Liver (tissue), 10 donors: ENCODE measurements at places on chromosomes 5 and 9. TPM values are rescaled to one million over a fixed set of nuclear protein-coding genes. Genes with fewer than 3 reads are reported as not detected.

Gene CERCAM
- 1.1 TPM for polyA plus RNA-seq

GRCh38 chr5:1824109-1824821, 23.1 kb downstream of the NDUFS6 start:
- peaks cover 20% of the 10 kb centered on the region for H3K36me3 ChIP-seq
- no peak overlapping the region for H3K4me3 ChIP-seq
- no peak overlapping the region for H3K27ac ChIP-seq
- DNase-seq = no peak

DNA sequence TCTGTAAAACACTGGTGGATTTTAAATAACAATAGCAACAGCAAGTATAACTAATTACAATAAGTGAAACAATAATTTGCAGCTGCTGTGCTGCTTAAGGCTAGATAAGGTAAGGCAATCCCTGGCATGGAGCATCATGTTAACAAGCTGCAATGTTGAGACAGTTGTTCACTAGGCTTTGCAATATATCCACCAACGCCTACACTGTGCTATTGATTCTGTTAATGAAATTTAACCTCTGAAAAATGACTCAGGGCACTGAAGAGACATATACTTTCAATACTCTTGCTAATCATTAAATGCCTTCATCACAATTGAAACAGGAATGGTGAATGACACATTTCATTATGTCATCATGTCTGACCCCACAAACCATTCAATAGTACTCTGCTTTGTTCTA, 255.0 kb downstream of the EFNA5 start:
- H3K4me1 ChIP-seq = no peaks in the 10 kb centered on the region
- H3K27ac ChIP-seq = no peak overlapping the region
- H3K36me3 ChIP-seq = no peaks in the 10 kb centered on the region
- H3K4me3 ChIP-seq = no peak overlapping the region

DNA sequence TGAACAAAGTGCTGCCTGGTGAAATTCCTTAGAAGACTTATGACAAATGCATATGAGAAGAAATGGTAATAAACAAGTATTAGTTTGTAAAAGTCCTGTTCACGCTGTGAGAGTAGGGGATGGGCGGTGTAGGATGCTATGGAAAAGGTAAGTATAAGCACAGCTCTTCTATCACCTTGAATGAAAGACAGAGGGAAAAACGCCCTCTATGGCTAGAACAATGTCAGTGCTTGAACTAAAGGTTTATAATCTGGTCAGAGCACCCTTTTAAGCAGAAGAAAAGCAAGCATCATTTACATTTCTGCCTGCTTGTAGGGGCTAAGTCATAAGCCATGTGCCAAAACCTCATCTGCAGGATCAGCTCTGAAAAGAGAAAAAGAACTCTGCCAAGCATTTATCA, 115.2 kb downstream of the LHFPL2 start:
- H3K4me3 ChIP-seq = no peak overlapping the region
- no peak for DNase-seq
- H3K36me3 ChIP-seq = no peaks in the 10 kb centered on the region
- no peaks in the 10 kb centered on the region for H3K27me3 ChIP-seq

- no peaks in the 10 kb centered on the region for H3K4me1 ChIP-seq
- H3K4me3 ChIP-seq = no peak overlapping the region
- no peaks in the 10 kb centered on the region for H3K36me3 ChIP-seq
- no peak overlapping the region for H3K27ac ChIP-seq
- DNase-seq = no peak
- H3K27me3 ChIP-seq = no peaks in the 10 kb centered on the region
Observed at GRCh38 chr9:83401328-83401900, 136.8 kb downstream of the FRMD3 start.

DNA sequence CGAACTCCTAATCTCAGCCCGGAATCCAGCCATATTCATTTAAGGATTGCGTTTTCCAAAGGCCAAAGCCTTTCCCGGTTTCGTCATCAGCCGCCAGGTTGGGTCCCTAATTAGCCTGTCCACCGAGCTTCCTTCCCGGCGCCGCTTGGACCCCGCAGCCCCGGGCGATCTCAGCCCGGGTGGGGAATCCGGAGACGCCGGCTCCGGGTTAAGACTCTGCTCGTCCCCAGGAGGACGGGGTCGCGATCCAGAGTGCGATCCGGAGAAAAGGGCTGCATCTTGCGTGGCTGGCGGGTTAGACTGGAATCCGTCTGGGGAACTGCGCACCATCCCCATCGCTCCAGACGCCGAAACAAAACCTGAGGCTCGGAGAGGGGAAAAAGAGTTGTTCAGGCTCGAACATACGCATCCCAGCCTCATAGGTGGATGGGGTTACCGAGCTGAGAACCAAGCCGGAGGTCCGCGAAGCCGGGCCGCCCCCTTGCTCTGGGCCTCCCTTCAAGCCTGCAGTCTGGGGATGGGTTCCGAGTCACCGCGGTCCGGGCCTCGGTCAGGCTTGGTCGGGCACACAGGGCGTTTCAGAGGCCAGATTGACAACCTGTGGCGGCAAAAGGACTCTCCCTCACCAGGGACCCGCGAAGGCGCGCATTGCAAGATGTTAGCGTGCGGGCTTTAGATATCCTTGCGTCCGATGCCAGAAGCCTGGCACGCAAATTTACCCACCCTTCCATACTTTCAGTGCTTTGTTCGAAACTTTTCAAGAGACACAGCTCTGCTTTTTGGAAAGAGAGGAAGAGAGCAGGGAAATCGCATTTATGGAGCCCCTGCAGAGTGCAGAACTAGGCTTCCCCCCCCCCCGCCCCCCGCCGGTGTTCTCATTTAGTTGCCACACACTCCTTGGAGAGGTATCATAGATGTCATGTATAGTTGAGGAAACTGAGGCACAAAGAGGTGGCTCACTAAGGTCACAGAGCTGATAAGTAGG, 7.9 kb downstream of the MSX2 start:
- no peak for DNase-seq
- no peaks in the 10 kb centered on the region for H3K4me1 ChIP-seq
- no peak overlapping the region for H3K27ac ChIP-seq
- no peaks in the 10 kb centered on the region for H3K36me3 ChIP-seq
- peaks cover 18% of the 10 kb centered on the region for H3K27me3 ChIP-seq
